ENCODE measurements at places on chromosomes 5 and 9.
A peak's percentile ranks its signal among the peaks of the same experiment; 100 is the strongest.

- DNase-seq, result peak; percentile 92
Measured at GRCh38 chr9:127854184-127854806, at the start of gene ENG. Gene ENG (minus strand): TSS chr9:127854658. CDS start chr9:127854355, 303 bp downstream.

- DNase-seq, result peak; percentile 70
Measured at GRCh38 chr5:135565725-135566421, 12.9 kb downstream of the CXCL14 start.

DNA sequence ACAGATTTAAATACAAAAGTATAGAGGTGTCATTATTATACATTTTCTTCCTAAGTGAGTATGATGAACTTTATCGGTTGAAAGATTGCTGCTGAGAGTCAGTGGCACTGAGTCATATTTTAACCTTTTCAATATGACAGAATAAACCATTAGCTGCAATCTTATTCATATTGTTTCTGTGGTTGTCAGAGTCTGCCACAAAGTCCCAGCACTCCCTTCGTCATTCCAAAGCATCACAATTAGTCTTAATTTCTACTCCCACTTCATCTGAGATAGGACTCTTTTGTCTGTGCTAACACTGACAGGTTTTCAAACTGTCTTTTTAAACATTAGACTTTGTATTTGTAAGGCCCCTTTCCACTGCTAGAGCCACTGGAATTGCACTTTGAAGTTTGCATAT, 656.9 kb downstream of the MTRR start:
- DNase-seq, result no peak

DNA sequence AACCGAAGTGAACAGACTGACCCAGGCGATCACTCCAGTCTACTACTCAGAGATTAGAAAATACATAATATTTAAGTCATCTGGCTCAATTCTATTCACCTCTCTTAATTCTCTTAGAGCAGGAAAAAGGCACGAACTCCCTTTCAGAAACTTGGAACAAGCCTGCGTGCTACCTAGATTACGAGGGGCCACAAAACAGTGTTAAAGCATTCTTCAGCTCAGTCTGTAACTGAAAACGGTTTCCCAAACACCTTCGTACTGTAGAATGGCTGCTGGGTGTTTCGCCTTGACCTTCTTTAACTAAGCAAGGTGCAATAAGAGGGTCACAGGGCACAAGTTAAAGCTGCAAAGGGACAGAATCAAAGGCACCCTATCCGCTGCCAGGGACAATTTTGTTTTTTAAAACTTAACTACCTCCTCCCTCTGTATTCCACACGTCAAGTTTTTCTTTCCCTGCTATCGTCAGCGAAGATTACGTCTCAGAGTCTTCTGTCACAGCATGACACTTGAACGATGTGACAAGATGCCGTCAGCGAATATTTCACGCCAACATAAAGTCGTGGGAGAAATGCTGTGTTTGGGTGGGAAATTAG, 687 bp downstream of the LYSMD3 start:
- no peak for DNase-seq

DNA sequence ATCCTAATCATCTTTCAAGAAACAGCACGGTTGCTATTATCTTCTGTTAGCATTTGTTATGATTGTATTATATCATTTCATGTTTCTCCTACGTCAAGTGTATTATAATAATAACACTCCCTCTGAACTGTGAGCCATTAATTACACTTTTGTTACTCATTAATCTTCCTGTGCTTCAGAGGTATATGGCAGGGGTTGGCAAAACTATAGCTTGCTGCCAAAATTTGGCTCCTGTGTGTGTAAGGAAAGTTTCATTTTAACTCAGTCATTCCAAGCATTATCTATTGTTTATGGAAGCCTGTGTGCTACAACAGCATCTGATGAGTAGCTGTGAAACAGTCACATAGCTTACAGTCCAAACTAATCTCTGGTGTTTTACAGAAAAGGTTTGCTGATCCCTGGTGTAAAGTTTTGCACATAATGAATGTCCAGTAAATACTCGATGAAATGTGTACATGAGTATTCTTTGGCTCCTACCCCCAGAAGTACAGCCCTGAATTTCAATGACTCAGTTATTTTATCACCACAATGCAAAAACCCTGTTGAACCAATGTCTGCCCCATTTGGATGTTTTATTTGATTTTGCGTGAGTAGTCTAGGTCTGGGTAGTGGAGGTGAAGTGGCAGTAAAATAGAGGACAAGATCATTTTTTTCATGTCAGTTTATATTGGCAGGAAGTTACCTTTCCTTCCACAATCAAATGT, 648.2 kb downstream of the MAT2B start:
- DNase-seq, result no peak

DNA sequence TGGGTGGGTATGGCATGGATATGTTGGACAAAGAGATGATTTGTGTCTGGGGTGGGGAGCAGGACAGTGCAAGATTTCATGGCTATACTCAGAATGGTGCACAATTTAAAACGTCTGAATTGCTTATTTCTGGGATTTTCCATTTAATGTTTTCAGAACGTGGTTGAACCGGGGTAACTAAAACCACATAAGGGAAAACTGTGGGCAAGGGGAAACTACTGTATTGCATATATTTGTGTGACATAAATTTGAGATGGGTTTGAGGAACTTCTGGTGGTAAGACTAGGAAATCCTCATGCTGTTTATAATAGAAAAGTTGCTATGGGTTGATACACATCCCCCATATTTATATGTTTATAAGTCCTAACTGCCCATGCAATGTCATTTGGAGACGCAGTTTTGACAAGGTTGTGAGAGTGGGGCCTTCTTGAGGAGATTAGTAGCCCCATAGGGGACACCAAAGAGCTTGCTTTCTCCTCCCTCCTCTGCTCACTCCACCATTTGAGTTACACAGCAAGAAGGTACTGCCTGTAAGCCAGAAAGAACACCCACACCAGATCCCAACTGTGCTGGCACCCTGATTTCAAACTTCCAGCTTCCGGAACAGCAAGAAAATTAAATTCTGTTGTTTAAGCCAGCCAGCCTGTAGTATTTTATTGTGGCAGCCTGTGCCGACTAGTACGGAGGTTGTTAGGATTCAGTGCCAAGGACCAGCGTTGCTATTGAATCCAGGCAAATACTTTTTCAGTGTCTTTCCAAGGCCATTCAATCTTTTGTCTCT, 2118.9 kb downstream of the MAT2B start:
- no peak for DNase-seq

- no peak for DNase-seq
Measured at GRCh38 chr9:34289159-34289558, 39.9 kb downstream of the KIF24 start.

- DNase-seq, result no peak
Measured at GRCh38 chr9:34046784-34047379, 1.8 kb downstream of the UBAP2 start.

DNA sequence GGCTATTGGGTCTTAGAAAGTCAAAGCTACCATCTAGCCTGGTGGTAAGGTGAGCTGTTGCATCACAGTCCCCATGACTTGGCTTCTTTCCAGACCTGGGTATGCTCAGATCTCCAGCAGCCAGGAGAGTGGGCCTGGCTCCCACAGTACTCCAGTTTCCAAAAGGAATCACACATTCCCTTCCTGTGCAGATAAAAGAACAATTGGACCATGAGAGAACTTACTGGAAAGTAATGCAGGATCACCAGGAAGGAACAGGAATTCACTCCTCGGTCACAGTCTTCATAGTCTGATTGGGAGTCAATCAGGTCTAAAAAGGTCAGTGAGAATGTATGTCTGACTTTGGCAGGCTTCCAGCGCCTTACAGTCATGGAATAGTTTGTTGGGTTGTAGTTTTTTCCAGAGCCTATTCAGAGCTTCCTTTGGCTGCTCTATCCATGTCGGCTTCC, 47.8 kb upstream of the CD180 start:
- no peak for DNase-seq

DNA sequence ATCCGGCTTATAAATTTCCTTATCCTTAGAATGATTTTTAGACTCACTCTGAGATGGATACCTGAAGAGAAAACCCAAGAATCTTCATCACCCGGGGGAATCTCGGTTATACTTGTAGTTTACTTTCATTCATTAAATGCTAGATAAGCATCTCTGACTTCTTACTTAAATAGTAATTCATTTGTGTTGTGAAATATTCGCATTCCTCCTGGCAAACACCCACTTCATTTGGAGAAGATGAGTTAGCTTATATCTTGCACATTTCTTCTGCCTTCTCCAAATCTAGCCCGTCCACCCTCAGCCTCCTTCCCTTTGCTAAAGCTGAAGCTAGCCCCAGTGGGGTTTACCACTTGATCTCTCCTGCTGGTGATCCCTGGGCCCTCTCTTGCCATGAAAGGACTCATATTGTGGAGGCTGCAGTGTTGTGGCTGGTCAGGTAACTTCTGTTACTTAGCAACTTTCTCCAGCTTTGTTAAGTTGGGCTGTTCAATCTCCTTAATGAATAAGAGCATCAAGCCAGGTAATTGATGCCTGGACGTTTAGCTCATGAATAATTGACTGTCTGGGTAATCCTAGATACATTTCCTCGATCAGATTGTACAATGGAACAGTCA, 11.3 kb upstream of the POU4F3 start:
- DNase-seq, result no peak

GRCh38 chr5:57414857-57415256, 67.8 kb downstream of the ACTBL2 start:
- no peak for DNase-seq

GRCh38 chr9:14782286-14783051, 59.9 kb upstream of the CER1 start:
- DNase-seq, result no peak
